Pulmonary artery endothelial cell (primary cell): ENCODE measurements at places on chromosomes 4 and X. TPM values are rescaled to one million over a fixed set of nuclear protein-coding genes. Genes with fewer than 3 reads are reported as not detected.

The ARHGEF38 gene
- not detected in 2 replicates for total RNA-seq

- no peak for DNase-seq
Observed at GRCh38 chr4:79395841-79396240, 12.2 kb downstream of the GK2 start.

GRCh38 chrX:153648358-153649177, 1.6 kb downstream of the DUSP9 start:
- DNase-seq = no peak

DNA sequence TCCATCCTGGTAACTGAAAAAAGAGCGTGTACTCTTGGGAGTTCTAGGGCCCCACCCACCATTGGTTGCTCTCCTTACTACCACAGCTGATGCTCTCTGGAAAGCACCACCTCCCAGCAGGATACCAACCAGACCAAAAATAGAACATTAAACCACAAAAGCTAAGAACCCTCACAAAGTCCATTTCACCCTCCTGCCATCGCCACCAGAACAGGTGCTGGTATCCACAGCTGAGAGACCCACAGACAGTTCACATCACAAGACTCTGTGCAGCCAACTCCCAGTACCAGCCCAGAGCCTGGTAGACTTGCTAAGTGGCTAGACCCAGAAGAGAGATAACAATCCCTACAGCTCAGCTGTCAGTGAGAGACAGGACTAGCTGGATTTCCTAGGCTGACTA, 240.6 kb downstream of the PABPC4L start:
- no peak for DNase-seq

- DNase-seq = no peak
Observed at GRCh38 chrX:12890467-12890866, 16.0 kb upstream of the TLR8 start.

The FSTL5 gene
- under 0.01 TPM in 1 of 2 replicates, not detected in the other for total RNA-seq

GRCh38 chrX:35741142-35741541, 57.0 kb upstream of the MAGEB16 start:
- DNase-seq = no peak

- DNase-seq = no peak
Observed at GRCh38 chr4:105352826-105353225, 121.0 kb downstream of the PPA2 start.

The CLNK gene
- not detected in 2 replicates for total RNA-seq

DNA sequence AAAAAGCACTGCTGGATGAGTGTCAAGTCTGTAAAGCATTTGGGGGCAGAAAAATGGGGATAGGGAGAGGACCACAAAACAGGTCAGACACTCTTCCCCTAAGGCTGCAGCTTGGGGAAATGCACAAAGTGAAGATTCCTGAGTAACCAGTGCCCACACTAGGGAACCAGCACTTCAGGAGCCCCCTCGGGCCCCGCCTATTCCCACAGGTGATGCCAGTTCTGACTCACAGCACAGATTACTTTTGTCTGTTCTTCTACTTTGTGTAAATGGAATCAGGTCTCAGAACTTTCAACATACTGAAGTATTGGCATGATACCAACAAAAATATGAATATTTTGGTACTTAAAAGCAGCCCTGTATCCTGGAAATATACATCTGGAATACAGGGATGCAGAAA, 112.5 kb downstream of the ADRA2C start:
- no peak for DNase-seq

The SGCB gene
- total RNA-seq = 24.4 and 35.9 TPM in 2 replicates

The MSX1 gene
- total RNA-seq = 2.7 and 4.1 TPM in 2 replicates

- DNase-seq = no peak
Observed at GRCh38 chrX:10759141-10759799, 138.9 kb upstream of the MID1 start.

The APBB2 gene
- total RNA-seq = 138 and 142 TPM in 2 replicates

DNA sequence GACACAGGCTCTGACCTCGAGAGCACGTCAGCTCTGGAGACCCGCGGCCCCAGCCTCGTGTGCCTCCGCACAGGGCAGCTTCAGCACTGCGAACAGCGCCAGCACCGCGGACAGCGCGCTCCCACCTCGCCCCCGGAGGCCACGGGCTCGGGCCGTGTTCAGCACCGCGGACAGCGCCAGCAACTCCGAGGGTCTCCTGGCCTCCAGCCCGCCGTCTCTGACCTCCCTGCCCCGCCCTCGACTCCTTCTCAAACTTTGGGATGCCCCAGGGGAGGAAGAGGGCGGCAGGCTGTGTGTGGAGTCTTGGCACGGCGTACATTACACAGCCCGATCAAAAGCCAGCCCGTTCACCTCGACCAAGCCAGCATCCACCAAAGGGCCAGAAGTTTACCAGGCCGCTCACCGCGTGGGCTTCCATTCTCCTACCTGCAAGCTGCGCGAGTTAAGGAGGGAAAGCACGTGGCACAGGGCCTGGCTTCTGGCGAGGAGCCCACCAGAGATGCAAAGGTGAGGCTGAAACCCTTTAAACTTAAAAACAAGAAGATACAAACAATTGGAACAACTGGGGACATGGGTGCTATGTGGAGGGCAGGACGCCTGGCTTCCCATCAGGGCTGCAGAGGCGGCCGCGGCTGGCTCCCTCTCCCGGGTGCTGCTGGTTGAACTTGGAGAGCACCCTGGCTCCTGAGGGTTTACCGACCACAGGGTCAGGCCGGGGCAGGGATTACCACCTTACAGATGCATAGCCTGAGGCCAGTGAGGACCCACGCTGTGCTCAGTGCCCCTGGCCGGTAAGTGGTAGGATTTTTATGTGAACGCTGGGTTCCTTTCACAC, 4.5 kb upstream of the NKX1-1 start:
- no peak for DNase-seq

The SLC2A9 gene
- total RNA-seq = 0.92 and 1.1 TPM in 2 replicates

DNA sequence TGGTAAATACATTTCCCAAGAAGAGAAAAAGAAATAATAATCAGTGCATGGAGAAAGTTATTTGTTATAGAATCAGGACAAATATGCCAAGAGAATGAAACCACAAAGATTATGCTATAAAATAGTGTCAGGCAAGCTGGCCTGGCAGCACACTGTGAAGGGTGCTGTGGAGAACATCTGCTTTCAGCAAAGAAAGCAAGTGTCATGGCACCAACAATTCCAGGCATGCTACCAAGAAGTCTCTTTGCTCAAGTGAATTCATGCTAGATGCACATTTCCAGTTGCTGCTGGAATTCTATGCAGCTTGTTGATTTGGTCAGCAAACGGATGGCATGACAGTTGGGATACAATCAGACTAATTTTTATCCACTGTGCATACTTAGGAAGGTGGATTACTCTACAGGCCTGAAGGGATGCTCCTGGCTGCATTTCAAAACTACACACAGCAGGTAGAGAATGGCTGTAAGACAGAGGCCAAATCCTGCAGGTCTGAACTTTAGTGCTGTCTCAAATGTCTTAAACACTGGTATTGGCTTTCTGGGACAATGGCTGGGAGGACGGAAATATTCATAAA, 154.6 kb upstream of the FAT1 start:
- DNase-seq = no peak

The ALB gene
- total RNA-seq = not detected in 2 replicates

DNA sequence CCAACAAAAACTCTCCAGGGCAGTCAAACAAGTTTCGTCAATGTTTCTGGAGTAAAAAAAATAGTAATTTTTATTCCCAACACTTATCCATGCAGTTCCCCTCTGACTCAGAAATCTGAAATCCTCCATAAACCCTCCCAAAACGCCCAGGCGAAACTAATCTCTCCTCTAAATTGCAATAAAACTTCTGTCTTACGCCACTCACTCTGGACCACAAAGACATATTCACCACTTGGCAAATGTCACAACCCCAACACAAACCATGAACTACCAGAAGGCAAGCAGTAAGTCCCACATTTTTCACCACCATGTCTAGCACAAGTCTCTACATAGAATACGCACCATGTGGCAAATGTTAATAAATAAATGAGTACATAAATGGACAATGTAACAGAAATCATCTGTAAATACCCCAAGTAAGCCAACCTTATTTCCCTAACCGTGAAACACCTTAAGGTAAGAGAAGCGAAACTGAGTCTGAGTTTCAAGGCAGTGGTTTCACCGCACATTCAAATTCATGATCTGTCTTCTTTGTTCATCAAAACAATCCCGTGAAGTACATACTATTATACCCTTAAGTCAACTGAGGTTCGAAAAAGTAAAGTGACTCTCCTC, 1.6 kb downstream of the PAPSS1 start:
- DNase-seq = no peak

- DNase-seq = no peak
Observed at GRCh38 chr4:7501314-7501713, 66.6 kb upstream of the PSAPL1 start.

GRCh38 chr4:102564399-102565059, 63.4 kb downstream of the NFKB1 start:
- no peak for DNase-seq

DNA sequence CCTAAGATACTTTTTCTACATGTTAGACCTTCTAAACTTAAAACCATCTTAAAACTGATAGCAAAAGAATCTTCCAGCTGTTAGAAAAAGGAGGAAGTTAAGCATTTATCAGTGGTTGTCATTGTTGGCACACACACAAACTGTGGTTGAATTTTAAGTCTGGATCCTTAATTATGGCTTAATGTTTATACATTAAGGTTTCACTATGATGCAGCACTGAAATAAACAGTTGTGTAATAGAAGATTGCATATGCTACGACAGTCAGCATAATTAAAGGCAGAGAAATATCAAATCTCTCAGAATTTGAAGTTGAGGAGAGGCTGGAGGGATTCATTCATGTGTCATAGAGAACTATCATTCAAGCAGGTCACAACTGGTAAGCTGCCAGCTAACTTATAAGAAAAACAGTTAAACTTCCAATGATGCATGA, 32.3 kb downstream of the ADGRA3 start:
- DNase-seq = no peak

The RAB40AL gene
- 0.11 and 0.13 TPM in 2 replicates for total RNA-seq

GRCh38 chrX:9859711-9860555, 73.7 kb downstream of the SHROOM2 start:
- no peak for DNase-seq

The HSFX1 gene
- 0.28 and 0.40 TPM in 2 replicates for total RNA-seq

The SLC35A2 gene
- 11.6 and 13.5 TPM in 2 replicates for total RNA-seq

DNA sequence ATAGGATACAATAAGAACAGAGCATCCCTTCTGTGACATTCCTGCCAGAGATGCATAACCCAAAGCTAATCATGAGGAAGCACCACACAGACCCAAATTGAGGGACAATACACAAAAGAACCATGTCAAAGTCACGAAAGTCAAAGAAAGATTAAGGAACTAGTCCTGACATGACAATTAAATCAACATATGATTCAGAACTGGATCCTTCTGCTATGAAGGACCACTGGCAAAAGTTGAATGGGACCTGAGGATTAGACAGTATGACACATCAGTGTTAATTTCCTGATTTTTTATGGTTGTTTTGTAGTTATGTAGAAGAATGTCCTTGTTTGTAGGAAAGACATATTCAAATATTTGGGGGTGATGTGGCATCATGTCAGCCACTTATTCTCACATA, 13.9 kb downstream of the ACOT9 start:
- no peak for DNase-seq

The MAGEA2 gene
- not detected in 2 replicates for total RNA-seq

DNA sequence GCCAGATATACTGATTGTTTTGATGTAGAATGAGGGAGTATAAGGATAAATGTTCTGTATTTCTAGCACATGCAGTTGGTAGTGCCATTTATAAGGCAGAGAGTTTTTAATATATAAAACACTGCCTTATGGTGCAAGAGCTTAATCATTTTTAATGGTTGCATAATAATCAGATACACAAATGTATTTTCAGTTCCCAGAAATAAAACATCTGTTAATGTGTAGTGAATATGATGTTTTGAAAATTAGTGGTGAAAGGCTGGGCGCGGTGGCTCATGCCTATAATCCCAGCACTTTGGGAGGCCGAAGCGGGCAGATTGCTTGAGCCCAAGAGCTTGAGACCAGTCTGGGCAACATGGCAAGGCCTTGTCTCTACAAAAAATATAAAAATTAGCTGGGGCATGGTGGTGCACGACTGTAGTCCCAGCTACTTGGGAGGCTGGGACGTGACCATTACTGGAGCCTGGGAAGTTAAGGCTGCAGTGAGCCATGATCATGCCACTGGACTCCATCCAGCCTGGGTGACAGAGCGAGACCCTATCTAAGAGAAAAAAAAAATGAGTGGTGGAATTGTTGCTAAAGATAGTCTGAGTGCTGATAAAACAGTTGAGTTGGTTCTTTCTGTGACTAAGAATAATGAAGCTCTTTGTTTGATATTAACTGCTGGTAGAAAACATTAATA, 29.3 kb downstream of the CLCN3 start:
- DNase-seq = no peak

DNA sequence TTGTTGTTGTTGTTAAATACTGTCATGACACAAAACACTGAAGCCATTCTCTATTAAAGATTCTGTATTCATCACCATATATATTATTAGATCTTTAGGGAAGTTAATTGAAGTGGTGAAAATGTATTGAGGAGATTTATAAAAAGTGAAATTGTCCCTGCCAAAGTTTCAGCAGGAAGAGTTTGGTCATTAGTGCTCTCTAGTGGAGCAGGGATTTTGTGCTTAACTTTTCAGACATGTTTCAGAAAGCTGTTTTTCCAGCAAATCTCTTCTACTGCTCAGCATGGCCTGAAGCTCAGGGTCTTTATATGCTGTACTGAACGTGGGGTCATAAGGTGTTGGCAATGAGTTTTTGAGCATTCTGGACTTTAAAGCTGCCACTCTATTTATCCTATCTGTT, 36.7 kb upstream of the CXXC4 start:
- no peak for DNase-seq

DNA sequence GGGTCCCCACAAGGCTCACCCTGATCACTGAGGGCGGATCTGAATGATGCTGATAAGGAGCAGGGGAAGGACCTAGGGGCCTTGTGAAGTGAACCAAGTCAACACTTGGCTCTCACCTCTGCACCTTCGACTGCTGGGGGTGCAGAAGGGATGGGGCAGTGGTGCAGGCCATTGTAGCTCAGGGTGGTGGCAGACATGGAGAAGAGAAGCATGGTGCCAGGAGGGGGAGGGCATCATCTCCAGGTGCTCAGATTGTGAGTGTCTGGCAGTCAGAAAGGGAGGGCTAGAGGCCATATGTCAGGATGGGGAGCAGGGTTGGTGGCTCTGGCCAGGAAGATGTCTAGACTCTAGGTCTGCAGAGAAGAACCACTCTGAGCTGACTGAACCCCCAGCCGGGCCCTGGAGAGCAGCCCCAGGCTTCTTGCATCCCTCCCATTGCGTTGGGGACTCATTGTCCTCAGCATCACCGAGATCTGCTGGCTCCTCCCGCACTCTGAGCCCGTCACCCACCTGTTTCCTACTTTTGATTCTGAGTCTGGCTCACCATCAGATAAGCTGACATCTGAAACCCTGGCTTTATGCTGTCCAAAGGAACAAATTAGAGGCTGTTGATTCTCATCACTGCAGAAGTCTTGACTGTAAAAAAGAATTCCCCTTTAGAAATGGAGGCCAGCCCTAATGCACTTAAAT, 3.8 kb downstream of the APLN start:
- DNase-seq = no peak

The GUCY1A1 gene
- 0.07 TPM in 1 of 2 replicates, not detected in the other for total RNA-seq

DNA sequence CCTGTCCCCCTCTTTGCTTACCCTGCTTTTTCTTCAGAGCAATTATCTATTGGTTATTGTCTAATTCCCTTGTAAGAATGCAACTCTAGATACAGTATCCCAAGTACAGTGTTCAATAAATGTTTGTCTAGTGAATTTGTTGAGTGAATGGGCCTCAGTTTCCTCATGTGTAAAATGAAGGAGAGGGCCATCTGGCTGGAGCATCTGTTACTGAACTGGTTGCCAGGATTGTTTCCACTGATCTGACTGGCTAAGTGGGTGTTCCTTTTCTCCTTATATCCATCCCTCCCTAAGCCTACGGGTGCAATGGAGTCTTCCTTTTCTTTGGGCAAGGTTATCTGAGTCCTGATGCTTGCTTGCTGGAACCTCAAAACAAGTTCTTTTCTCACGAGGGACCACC, 185.2 kb upstream of the RPS6KA3 start:
- no peak for DNase-seq
